ENCODE measurements at places on chromosomes 4 and X. TPM values are rescaled to one million over a fixed set of nuclear protein-coding genes. Genes with fewer than 3 reads are reported as not detected.

NAP1L3 gene
- not detected for total RNA-seq

SLC6A14 gene
- 0.04 TPM for total RNA-seq

MAGEC2 gene
- not detected for total RNA-seq

FAM90A26 gene
- total RNA-seq = not detected

TCP11X2 gene
- not detected for total RNA-seq

TBC1D19 gene
- total RNA-seq = 6.9 TPM

ARMCX2 gene
- total RNA-seq = 45.7 TPM
